Endothelial cell of umbilical vein (primary cell): ENCODE measurements at places on chromosomes 3 and 15. TPM values are rescaled to one million over a fixed set of nuclear protein-coding genes. Genes with fewer than 3 reads are reported as not detected.

ECE2 gene
- total RNA-seq, result not detected in 2 replicates

NR2E3 gene
- total RNA-seq, result 0.25 and 0.38 TPM in 2 replicates

CALML4 gene
- total RNA-seq, result 5.9 and 10.1 TPM in 2 replicates

GOLGA8H gene
- total RNA-seq, result 2.3 and 3.3 TPM in 2 replicates

SLC12A8 gene
- 0.86 and 0.97 TPM in 2 replicates for total RNA-seq

DPPA2 gene
- total RNA-seq, result not detected in 2 replicates

ANKRD63 gene
- total RNA-seq, result not detected in 2 replicates

SERPINI2 gene
- total RNA-seq, result not detected in 2 replicates

GHSR gene
- total RNA-seq, result not detected in 2 replicates

SERINC4 gene
- total RNA-seq, result 0.12 TPM in 1 of 2 replicates, not detected in the other

ADCY5 gene
- total RNA-seq, result not detected in 2 replicates

DNA sequence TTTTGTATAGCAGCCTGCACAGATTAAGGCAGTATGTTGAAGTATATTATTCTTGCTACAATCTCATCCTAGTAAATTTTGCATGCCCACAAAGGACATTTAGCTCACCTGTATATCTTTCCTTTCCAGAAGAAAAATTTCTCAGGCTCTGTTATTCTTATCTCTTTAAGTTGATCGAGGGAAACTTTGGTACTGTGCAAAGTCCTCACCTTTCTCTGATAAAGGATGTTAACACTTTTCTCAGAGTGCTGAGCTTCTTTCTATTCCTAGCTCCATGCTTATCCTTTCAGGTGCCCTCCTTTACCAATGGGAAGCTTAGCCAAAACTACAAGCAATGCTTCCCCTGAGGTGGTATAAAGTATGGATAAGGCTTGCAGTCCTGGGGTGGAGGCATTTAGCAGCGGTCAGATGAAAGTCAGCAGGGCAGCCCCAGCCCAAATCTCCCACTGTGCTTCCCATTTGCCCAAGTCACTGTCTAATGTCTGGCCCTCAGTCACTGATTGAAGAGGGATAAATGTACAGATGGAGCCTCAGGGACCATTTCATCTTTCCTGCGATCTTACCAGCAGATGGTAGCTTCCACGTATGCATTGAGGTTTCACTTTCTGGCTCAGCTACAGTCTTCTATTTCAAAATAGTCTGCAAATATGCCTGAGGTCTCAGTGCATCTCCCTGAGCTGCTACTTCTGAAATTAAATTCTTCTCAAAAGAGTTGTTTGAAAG is 127.8 kb upstream of the P2RY1 start:
- H3K27ac ChIP-seq, result no peak overlapping the region
- no peak overlapping the region for H3K4me3 ChIP-seq
- no peak for DNase-seq

DNA sequence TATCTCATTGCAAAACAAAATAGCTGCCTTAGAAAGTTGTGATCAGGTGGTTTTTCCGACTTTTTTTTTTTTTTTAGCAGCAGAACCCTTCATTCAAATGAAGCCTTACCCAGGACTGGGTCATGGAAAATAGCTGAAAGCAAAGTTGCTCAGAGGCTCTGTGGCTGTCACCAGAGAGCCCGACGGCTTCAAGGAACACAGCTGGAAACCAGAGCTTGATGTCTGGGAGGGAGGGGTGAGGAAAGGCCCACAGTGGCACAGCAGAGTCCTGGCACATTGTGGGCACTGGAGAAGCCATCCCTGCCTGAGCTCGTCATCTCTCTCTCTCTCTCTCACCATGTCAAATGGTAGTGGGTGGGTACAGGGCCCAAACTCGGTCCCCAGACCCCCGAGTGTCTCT is 77.5 kb downstream of the RPN1 start:
- H3K4me3 ChIP-seq, result no peak overlapping the region
- peaks cover 16% of the 10 kb centered on the region for H3K27me3 ChIP-seq
- no peak for DNase-seq
- H3K4me1 ChIP-seq, result peaks cover 20% of the 10 kb centered on the region
- H3K36me3 ChIP-seq, result no peaks in the 10 kb centered on the region

DNA sequence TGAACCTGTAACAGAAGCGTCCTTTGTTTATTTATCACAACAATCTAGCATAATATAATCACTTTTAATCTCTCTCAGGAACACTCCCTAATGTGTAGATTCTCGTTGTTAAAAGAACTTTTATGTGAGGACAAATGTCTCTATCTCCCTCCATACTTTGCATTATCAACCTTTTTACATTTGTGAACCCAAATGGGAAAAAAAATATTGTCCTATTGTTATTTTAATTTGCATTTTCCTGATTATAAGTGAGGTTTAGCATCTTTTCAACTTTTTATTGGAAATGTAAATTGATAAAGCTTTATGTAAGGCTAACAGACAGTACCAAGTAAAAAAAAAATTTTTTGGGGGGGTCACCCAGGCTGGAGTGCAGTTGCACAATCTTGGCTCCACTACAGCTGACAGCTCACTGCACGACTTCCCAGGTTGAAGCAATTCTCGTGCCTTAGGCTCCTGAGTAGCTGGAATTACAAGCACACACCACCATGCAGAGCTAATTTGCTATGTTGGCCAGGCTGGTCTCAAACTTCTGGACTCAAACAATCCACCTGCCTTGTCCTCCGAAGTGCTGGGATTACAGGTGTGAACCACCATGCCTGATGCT is 33.0 kb upstream of the DENND4A start:
- no peak for DNase-seq
- no peaks in the 10 kb centered on the region for H3K27me3 ChIP-seq
- no peak overlapping the region for H3K4me3 ChIP-seq
- peaks cover 4% of the 10 kb centered on the region for H3K4me1 ChIP-seq
- H3K27ac ChIP-seq, result no peak overlapping the region

- H3K27ac ChIP-seq, result no peak overlapping the region
- no peaks in the 10 kb centered on the region for H3K36me3 ChIP-seq
- no peak overlapping the region for H3K4me3 ChIP-seq
- no peaks in the 10 kb centered on the region for H3K4me1 ChIP-seq
- H3K27me3 ChIP-seq, result no peaks in the 10 kb centered on the region
These were observed 396.3 kb downstream of the LSAMP start for GRCh38 chr3:116048991-116049390.

- no peaks in the 10 kb centered on the region for H3K36me3 ChIP-seq
- H3K27me3 ChIP-seq, result no peaks in the 10 kb centered on the region
- no peak for DNase-seq
- no peak overlapping the region for H3K27ac ChIP-seq
- no peak overlapping the region for H3K4me3 ChIP-seq
These were observed 25.0 kb downstream of the SRGAP3 start for GRCh38 chr3:9224490-9224889.

GRCh38 chr15:40115670-40116093 is 7.0 kb upstream of the BMF start:
- H3K4me3 ChIP-seq, result no peak overlapping the region
- no peak for DNase-seq
- no peaks in the 10 kb centered on the region for H3K36me3 ChIP-seq
- H3K4me1 ChIP-seq, result no peaks in the 10 kb centered on the region
- peaks cover 23% of the 10 kb centered on the region for H3K27me3 ChIP-seq
- H3K27ac ChIP-seq, result no peak overlapping the region

DNA sequence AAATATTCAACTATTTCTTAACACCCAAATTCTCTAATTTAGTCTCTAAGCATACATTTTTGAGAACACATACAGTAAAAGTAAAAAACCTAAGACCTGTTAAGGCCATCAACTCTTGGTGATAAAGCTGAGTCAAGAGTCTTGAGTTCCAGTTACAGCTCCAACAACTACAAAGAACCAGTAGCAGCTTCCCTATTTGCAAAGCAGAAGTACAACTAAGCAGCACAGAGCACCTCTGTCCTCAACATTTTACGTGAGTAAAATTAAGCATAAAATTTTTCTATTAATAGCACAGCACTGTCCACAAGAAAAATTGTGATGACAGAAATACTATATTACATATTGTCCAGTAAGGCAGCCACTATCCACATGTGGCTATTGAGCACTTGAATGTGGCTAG is 4.4 kb downstream of the PCOLCE2 start:
- no peak overlapping the region for H3K4me3 ChIP-seq
- DNase-seq, result no peak
- H3K36me3 ChIP-seq, result no peaks in the 10 kb centered on the region
- H3K27ac ChIP-seq, result no peak overlapping the region
- H3K4me1 ChIP-seq, result peaks cover 8% of the 10 kb centered on the region

DNA sequence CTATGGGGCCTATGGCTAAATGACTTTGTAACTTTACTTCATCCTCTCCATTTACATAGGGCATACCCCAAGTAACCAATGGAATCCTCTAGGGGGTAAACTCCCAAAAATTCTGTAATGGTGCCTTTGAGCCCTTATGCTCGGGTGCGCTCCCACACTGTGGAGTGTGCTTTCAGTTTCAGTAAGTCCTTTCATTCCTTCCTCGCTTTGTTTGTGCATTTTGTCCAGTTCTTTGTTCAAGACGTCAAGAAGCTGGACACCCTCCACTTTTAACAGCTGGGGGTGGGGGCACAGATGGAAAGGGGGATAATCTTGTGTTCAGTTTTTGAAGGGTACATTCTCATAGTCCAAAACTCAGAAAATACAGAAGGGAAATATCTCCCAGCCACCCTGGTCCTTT is 84.4 kb upstream of the C2CD4B start:
- H3K4me1 ChIP-seq, result no peaks in the 10 kb centered on the region
- no peaks in the 10 kb centered on the region for H3K36me3 ChIP-seq

DNA sequence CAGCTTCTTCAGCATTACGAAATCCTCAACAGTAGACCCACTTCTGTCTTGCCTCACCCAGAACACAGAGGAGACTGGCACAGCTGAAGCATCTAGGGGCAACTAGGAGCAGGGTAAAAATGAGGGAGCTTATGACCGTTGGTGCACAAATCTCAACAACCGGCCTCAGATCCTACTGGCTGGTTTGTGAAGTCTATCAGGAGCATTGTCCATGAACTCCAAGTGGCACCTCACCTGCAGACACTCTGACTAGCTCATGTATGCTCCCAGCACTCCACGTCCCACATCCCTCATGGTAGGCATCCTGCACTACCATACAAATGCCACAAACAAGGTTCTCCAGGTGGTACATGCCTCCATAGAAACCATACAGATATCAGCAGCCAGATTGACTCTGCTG is 163.1 kb downstream of the TLE3 start:
- no peaks in the 10 kb centered on the region for H3K4me1 ChIP-seq
- no peaks in the 10 kb centered on the region for H3K36me3 ChIP-seq
- DNase-seq, result no peak
- no peaks in the 10 kb centered on the region for H3K27me3 ChIP-seq
- H3K4me3 ChIP-seq, result no peak overlapping the region

- H3K27me3 ChIP-seq, result no peaks in the 10 kb centered on the region
- no peaks in the 10 kb centered on the region for H3K4me1 ChIP-seq
- no peak for DNase-seq
- no peak overlapping the region for H3K27ac ChIP-seq
- no peak overlapping the region for H3K4me3 ChIP-seq
- no peaks in the 10 kb centered on the region for H3K36me3 ChIP-seq
These were observed 220.8 kb downstream of the RPLP1 start for GRCh38 chr15:69673291-69673881.

- no peak for DNase-seq
- no peak overlapping the region for H3K27ac ChIP-seq
- H3K36me3 ChIP-seq, result no peaks in the 10 kb centered on the region
- H3K4me3 ChIP-seq, result no peak overlapping the region
These were observed 73.8 kb downstream of the ABTB1 start for GRCh38 chr3:127746400-127747057.

DNA sequence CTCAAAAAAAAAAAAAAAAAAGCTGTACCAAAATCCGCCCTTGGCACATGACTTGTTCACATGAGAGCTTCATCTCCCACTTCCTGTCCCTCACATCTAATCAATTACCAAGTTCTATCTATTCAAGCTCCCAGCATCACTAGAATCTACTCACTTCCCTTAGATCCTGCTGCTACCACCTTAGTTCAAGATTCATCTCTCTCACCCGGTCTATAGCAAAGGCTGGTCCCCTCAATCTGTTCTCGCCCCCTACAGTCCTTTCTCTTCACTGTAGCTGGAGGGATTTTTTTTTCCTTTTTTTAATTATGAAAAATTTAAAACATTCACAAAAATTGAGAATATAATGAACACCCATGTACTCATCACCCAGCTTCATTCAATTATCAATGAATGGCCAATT is 16.7 kb upstream of the GPR160 start:
- H3K4me3 ChIP-seq, result no peak overlapping the region
- peaks cover 13% of the 10 kb centered on the region for H3K27me3 ChIP-seq
- no peaks in the 10 kb centered on the region for H3K36me3 ChIP-seq
- H3K27ac ChIP-seq, result no peak overlapping the region

GRCh38 chr15:88440021-88440420 is 27.2 kb downstream of the MRPL46 start:
- DNase-seq, result peak; percentile 8
- no peaks in the 10 kb centered on the region for H3K4me1 ChIP-seq
- no peaks in the 10 kb centered on the region for H3K36me3 ChIP-seq
- peaks cover 2% of the 10 kb centered on the region for H3K27me3 ChIP-seq
- no peak overlapping the region for H3K27ac ChIP-seq
- no peak overlapping the region for H3K4me3 ChIP-seq

DNA sequence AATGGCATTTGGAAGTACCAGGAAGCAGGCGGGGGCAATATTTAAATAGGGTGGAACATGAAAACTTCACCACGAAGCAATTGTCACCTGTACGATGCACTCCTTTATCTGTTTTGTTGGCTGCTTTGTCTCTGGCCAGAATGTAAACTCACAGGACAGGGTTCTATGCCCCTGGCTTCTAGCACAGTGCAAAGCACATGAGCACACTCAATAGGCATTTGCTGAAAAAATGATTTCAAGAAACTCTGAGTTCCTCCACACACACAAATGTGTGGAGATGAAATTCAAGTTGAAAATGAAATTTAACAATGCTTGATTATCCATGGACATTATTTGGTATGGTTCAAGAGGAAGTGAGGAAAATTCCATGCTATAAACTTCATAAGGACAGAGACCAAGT is 229.6 kb upstream of the FEZF2 start:
- peak overlapping the region; percentile 98 for H3K27ac ChIP-seq
- peaks cover 70% of the 10 kb centered on the region for H3K4me1 ChIP-seq
- H3K4me3 ChIP-seq, result no peak overlapping the region

DNA sequence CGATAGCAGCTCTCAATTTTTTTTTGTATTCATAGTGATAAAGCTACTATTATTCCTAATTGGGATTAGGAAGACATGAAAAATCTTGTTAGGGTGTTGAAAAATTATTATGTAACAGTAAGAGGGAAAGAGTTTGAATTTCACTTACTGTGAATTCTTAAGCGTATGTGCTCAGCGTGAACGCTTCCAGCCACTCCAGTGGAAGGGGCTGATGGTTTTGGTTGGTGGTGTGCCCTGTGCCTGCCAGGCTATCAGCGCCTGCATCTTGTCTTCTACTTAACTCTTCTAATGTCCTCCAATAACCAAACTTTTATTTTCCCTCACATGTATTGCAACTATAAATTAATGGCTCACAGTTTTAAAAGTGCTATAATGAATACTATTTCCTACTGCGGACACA is 22.5 kb downstream of the CDIN1 start:
- H3K4me3 ChIP-seq, result no peak overlapping the region
- no peaks in the 10 kb centered on the region for H3K27me3 ChIP-seq
- DNase-seq, result no peak
- H3K36me3 ChIP-seq, result no peaks in the 10 kb centered on the region

- no peaks in the 10 kb centered on the region for H3K36me3 ChIP-seq
- H3K27ac ChIP-seq, result no peak overlapping the region
- no peak for DNase-seq
- H3K27me3 ChIP-seq, result no peaks in the 10 kb centered on the region
- no peak overlapping the region for H3K4me3 ChIP-seq
These were observed 31.7 kb upstream of the THUMPD3 start for GRCh38 chr3:9331171-9331570.

GRCh38 chr15:99134317-99134821 is 29.5 kb downstream of the SYNM start:
- no peaks in the 10 kb centered on the region for H3K27me3 ChIP-seq
- peaks cover 28% of the 10 kb centered on the region for H3K4me1 ChIP-seq
- H3K36me3 ChIP-seq, result no peaks in the 10 kb centered on the region
- no peak for DNase-seq
- H3K27ac ChIP-seq, result no peak overlapping the region
